NCI-H524 treated with DMSO at 0.1 percent for 48 hours (cell line): ENCODE measurements at places on chromosomes 1 and 21.

- DNase-seq, result no peak
Measured at GRCh38 chr1:206514813-206515387, 7.6 kb downstream of the RASSF5 start.

GRCh38 chr1:228098323-228098931 lies 4.7 kb downstream of the C1orf35 start:
- no peak for DNase-seq

DNA sequence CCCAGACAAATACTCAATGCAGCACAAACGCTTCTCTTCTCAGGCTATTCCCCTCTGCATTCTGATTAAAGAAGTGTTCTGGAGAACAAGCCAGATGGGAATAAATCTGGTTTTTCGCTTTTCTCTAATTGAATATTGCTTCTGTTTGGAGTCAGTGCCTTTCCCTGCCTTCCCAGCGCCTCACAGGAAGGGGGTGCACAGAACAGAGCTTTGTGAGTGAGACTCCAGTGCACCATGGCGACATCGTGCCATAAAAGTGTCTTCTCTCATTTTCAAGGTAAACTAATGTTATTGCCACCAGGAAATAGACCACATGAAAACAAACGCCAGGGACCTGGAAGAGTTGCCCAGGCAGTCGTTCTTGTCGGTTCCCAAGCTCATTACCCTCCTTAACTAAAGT lies 43.6 kb upstream of the SLC45A1 start:
- no peak for DNase-seq

DNA sequence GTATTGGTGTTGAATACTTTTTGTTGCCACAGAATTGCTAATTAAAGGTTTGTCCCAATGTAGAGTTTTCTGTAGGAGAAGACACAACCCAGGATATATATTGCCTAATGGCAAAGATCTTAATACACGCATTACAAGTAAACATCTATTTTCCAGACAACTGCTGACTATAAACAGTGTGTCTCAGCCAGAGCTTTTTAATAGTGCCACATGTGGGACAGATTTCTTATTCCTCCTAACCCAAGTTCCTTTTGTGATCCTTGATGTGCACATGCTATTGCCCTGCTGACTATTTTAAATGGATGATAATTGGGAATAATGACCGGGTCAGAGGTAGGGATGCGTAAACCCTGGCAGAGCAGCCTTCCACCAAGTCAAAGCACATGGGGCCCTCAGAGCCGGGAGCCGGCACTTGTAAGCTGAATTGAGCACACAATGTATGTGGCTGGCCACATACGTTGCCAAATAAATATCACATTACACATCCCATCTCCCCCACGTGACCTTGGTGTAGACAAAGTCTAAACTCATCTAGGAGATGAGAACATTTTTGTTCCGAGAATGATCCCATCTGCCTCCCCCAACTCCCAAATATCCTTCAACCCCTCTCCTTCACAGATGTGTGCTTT lies 209.8 kb upstream of the NFIA start:
- no peak for DNase-seq

GRCh38 chr1:46804027-46804889 lies 5.4 kb downstream of the CYP4B1 start:
- no peak for DNase-seq

DNA sequence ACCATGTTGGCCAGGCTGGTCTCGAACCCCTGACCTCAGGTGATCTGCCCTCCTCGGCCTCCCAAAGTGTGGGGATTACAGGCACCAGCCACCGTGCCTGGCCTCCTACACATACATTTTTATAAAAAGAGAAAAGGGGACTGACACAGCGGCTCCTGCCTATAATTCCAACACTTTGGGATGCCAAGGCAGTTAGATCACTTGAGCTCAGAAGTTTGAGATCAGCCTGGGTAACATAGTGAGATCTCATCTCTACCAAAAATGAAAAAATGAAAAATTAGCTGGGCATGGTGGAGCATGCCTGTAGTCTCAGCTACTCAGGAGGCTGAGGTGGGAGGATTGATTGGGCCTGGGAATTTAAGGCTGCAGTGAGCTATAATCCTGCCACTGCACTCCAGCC lies 23.4 kb downstream of the ZNF281 start:
- DNase-seq, result no peak

- DNase-seq, result peak; percentile 89
Measured at GRCh38 chr1:212529211-212529741, 79.3 kb upstream of the ATF3 start.

- DNase-seq, result no peak
Measured at GRCh38 chr1:156124557-156125483, 10.3 kb downstream of the LMNA start.

DNA sequence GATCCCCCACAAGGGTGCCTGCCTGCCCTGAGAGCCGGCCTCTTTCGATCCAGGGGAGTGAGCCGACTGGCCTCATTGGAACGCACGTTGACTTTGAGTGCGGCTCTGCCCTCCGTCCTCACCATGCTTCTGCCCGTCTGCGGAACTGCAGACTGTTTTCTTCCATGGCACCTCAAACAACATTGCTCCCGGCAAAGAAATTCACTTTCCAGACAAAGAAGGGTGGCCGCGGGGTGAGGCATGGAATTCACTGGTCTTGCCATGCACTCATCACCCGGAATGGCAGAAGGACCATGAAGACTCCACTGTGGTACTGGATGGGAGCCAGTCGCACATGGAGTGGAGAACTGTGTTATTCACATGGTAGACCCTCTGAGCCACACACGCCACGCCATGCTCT lies 169.5 kb downstream of the NPHP4 start:
- DNase-seq, result no peak

- no peak for DNase-seq
Measured at GRCh38 chr1:15277447-15277838, 30.4 kb downstream of the FHAD1 start.

DNA sequence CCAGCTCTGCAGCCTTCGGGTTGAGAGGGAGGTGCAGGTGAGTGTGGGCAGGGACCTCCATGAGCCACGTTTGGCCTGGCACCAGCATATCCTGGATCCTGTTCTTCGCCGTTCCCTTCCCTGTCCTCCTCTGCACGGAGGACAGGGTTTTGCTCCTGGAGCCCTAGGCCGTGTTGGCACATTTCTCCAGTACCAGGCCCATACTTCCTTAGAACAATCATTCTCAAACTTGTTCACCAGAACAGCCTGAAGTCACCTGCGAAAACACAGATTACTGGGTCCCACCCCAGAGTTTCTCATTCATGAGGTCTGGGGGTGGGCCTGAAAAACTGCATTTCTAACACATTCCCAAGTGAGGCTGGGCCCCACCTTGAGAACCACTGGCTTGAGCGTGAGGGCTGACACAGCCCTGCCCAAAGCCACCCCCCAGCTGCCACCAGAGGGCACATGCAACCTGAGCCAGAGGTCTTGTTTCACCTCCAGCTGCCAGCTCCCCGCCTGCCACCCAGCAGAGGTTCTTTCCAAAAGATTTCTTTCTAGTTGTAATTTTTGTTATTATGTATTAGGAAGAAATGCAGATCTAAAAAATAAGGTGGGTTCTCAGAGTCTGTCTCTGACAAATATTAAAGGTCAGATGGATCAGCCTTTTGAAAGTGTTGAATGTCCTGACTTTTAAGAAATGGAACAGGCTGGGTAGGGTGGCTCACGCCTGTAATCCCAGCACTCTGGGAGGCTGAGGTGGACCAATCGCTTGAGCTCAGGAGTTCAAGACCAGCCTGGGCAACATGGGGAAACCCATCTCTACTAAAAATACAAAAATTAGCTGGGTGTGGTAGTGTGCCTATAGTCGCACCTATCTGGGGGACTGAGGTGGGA lies 39.6 kb upstream of the LDLRAP1 start:
- no peak for DNase-seq

- no peak for DNase-seq
Measured at GRCh38 chr1:147851149-147851548, 51.4 kb upstream of the GJA8 start.

DNA sequence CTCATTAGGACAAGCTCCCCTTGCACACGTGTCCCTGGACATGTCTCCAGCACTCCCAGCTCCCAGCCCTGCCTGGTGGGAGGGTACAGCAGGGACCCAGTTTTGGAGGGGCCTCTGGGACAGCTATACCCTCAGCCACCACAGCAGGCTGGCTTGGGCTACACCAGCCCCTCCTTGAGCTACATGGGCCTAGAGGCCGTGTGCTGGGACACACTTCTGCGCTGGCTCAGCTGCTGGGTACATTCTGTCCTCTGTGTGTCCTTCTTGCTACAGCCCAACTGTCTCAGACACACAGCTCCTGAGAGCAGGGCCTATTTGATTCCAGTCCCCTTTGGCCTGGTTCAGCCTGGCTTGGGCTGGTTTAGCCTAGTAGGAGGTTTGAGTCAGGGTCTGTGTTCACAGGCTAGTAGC lies 26.7 kb downstream of the DMAP1 start:
- no peak for DNase-seq

- DNase-seq, result no peak
Measured at GRCh38 chr1:185213091-185213490, 56.1 kb downstream of the SWT1 start.

GRCh38 chr21:32437729-32438128 lies 25.2 kb downstream of the EVA1C start:
- no peak for DNase-seq

DNA sequence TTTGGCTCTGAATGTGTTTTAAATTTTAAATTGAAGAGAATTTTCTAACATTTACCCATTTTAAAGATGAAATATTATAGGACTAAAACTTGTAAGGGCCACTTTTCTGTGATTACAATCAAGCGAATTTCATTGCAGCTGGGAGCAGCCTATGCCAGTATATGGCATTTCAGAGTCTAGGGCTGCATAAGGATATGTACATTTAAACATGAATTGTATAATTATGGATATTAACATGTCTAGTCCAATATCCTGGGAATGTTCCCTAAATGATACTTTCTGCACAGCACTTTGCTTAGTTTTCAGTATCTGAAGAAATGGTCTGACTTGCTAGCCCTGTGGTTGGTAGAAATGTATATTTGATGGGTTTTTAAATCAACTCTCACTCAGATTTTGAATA lies 8.4 kb downstream of the KCNJ15 start:
- DNase-seq, result no peak

DNA sequence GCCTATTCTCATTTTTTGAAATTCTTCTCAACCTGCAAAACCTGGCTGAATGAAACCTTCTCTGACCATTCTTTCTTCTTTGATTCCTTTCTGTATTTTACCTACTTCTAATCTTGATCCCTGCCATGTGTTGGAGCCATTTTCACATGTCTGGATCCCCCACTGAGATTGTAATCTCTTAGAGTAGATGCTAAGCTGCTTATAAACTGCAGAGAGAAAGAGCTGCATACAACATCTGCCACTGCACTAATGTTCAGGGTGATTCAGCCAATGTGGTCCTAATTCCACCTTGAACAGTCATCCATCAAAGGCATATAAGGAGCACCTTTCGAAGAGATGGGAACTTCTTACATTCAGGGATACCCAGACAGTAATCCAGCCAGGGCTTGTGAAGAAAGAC lies 16.2 kb upstream of the DAB1 start:
- peak; percentile 90 for DNase-seq

GRCh38 chr21:36218691-36219090 lies 62.1 kb downstream of the DOP1B start:
- no peak for DNase-seq

DNA sequence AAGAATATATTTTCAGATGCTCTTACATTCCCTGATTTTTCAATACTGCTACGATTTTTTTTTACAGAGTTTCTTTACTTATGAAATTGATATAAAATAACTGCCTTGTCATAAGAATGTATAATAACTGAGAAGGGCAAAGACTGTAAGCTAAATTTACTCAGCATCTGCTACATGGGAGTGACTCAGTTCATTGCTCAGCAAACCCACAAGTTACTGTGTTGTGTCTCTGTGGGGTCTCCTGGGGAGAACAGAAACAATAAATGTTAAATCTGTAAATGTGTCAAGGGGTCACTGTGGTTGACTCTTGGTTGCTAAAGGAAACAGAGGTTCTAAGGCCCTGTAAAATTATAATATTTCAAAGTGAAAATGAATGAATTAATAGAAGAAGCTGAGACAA lies 210.3 kb upstream of the CACYBP start:
- DNase-seq, result no peak

DNA sequence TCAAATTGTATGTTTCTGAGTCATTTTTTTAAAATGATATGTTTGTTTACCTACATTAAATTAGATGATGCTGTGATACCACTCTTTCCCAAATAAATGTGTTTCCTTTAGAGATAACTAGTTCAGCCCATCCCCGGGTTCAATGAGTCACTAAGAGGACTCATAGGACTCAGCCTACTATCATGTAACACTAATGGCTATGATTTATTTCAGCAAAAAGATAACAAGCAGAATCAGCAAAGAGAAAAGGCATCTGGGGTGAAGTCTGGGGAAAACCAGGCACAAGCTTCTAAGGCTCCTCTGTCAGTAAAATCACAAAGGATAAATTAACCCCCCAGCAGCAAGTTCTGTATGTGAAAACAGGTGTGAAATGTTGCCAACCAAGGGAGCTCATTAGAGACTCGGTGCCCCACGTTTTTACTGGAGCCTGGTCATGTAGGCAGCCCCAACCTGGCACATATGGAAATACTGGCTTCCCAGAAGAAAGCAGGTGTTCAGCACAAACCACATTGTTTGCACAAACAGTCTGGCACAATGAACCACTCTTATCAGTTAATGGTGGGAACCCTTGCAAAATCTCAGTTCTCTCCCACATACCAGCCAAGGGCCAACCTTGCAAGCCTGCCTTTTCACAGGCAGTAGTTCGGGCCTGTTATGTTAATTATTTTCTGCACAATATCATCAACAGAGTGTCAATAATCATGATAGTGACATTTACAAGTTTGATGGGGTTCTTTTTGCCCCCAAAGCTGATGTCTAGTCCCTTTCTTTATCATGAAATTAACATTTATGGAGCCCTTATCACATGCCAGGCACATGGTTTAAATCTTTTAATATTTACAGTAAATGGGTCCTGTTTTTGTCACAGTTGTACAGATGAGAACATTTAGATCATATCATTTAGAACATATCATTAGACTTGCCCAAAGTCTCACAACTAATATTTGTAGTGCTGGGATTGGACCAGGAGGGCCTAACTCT lies 23.1 kb upstream of the CNN3 start:
- DNase-seq, result no peak

DNA sequence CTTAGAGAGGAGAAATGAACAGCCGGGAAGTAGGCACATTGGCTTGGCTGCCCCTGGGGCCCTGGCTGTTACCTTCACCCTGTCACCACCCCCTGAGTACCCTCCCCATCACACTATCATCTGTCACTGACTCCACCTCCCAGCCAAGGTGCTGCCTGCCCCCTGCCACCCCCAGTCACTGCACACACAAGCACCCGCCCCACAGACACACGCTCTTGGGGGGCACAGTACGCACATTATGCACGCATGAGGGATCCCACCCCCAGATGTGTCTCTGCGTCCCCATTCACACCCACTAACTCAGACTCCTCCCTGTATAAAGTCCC lies 223.3 kb downstream of the PTPRU start:
- DNase-seq, result no peak

DNA sequence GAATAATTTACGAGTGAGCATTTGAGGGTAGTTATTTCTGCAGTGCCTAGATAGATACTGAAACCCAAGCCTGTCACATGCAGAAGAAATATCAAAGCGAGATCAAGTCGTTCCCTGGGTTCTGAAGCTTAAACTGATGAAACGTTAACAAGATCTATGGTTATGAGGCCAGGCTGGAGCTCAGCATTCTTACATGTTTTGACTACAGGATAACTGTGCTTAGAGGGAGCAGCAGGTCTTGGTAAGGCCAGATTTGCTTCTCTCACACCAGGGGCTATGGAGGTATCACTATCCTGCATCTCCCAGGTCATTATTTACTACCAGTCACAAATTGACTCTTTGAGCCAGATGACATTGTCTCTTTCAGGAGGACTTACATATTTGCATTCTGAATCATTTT lies 1401.4 kb upstream of the PRMT6 start:
- no peak for DNase-seq

- no peak for DNase-seq
Measured at GRCh38 chr1:93659822-93660503, 21.7 kb downstream of the BCAR3 start.
